ENCODE measurements at places on chromosomes 7 and 10. TPM values are rescaled to one million over a fixed set of nuclear protein-coding genes. Genes with fewer than 3 reads are reported as not detected.

PEX1 gene
- total RNA-seq, result 6.5 TPM

SPDYE2 gene
- total RNA-seq, result not detected

CYP2C8 gene
- not detected for total RNA-seq

PNLIPRP1 gene
- not detected for total RNA-seq

VWDE gene
- total RNA-seq, result 1.4 TPM

IL2RA gene
- total RNA-seq, result not detected

VGF gene
- 19.2 TPM for total RNA-seq

PDK4 gene
- total RNA-seq, result 22.2 TPM

HOXA10 gene
- total RNA-seq, result 7.7 TPM

Measured in A549 treated with Mapracorat at 1 μM for 4 hours (cell line).